Activated T-helper 2 cell treated with anti-CD3 and anti-CD28 coated beads, Interferon-gamma antibody, Interleukin-2, Interleukin-4, amounts not matched to agents 10 μg/mL and 5 μg/mL and 100 μg/mL, durations not matched to agents 14 hours and 24 hours and 36 hours (primary cell): ENCODE measurements at places on chromosomes 13 and 19. TPM values are rescaled to one million over a fixed set of nuclear protein-coding genes. Genes with fewer than 3 reads are reported as not detected.

DNA sequence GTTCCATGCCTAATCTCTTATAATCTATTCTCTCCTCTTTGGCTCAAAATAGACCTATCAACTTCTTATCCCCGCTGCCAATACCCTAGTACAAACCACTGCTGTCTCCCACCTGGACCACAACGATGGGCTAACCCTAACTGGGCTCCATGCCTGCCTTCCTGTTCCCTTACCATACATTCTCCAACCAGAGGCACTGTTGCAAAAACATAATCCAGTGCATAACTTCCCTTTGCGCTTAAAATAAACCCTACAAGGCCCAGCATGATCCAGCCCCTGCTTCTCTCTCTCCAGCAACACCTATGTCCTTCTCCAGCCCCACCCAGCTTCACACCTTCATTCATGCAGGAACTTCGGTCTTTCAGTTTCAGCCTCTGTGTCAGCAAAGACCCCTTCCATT, 27.4 kb upstream of the CEBPA start:
- H3K4me1 ChIP-seq, result no peaks in the 10 kb centered on the region
- no peak for DNase-seq
- H3K27me3 ChIP-seq, result peaks cover 1% of the 10 kb centered on the region
- H3K27ac ChIP-seq, result no peak overlapping the region

DNA sequence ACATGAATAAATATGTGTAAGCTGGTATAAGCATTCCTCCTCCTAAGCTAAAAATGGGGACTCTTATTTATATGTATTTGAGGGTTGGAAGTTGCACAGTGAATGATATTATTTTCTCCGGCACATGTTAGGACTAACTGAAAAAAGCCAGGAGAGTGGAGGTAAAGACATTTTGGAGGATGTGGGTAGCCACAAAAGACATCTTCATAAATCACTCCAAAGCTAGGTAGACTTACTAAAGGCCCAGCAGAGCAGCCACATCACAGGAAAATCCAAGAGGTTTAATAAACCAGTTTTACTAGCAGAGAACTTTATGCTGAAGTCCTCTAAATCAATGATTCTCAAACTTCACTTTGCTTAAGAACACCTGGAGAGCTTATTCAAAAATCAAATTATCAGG, 424.7 kb downstream of the KCTD12 start:
- DNase-seq, result no peak
- H3K27me3 ChIP-seq, result no peaks in the 10 kb centered on the region
- H3K27ac ChIP-seq, result no peak overlapping the region
- H3K4me1 ChIP-seq, result no peaks in the 10 kb centered on the region
- H3K4me3 ChIP-seq, result no peak overlapping the region
- no peaks in the 10 kb centered on the region for H3K36me3 ChIP-seq

GRCh38 chr19:19420570-19421298, 15.3 kb downstream of the GATAD2A start:
- H3K27ac ChIP-seq, result no peak overlapping the region
- peaks cover 35% of the 10 kb centered on the region for H3K4me1 ChIP-seq
- no peak overlapping the region for H3K4me3 ChIP-seq
- DNase-seq, result no peak

DNA sequence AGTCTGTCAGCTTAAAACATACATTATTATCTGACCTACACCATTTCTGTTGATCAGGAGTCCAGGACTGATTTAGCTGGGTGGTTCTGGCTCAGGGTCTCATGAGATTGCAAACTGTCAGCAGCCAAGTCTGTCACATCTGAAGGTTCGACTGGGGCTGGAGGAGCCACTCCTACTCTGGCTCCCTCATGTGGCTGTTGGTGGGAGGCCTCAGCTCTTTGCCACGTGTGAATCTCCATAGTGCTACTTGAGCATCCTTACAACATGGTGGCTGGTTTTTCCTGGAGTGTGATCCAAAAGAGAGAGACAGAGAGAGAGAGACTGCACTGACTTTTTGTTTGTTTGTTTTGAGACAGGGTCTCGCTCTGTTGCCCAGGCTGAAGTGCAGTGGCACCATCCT, 63.6 kb upstream of the NFIC start:
- H3K27ac ChIP-seq, result no peak overlapping the region
- H3K36me3 ChIP-seq, result no peaks in the 10 kb centered on the region
- H3K4me1 ChIP-seq, result no peaks in the 10 kb centered on the region
- DNase-seq, result no peak
- H3K4me3 ChIP-seq, result no peak overlapping the region

DNA sequence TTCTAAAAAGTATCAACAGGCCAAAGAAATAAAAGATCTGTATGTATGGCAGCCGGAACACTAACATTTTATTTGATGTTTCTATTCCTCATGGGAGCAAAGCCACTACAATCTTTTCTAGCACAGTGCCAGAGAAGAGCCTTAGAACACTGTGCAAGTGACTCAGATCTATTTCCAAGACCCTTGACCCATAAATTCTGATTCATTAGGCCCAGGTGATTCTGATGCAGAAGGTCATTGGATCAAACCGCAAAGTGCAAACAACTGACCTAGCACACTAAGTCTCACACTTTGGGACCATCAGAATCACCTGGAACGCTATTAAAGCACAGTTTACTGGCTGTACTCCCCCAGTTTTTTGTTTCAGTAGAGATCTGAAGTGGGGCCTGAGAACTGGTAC, 87.6 kb downstream of the MYCBP2 start:
- no peak overlapping the region for H3K4me3 ChIP-seq
- peaks cover 42% of the 10 kb centered on the region for H3K36me3 ChIP-seq
- no peak for DNase-seq
- H3K27ac ChIP-seq, result no peak overlapping the region
- H3K4me1 ChIP-seq, result peaks cover 10% of the 10 kb centered on the region
- H3K27me3 ChIP-seq, result no peaks in the 10 kb centered on the region

- H3K27ac ChIP-seq, result no peak overlapping the region
- H3K27me3 ChIP-seq, result peaks cover 14% of the 10 kb centered on the region
- H3K4me1 ChIP-seq, result peaks cover 9% of the 10 kb centered on the region
- DNase-seq, result no peak
These were observed 8.2 kb downstream of the FOXA3 start for GRCh38 chr19:45872095-45872919.

DNA sequence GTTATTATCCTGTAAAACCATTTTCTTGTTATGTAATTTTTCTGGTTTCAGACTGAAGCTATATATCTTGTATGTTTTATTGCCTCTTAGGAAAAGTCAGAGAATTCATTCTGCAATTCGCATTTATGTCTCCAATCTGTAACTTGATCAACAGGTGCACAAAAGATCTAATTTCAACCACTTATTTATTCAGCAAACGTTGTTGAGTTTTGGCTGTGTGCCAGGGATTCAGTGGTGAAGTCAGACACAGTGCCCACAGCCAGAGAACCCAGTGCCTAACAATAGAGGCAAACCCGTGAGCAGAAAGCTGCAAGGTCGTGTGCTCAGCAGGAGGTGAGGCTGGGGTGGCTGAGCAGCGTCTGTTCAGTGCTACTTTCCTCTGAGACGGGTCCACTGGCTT, 119.5 kb upstream of the MCF2L start:
- H3K4me1 ChIP-seq, result peaks cover 3% of the 10 kb centered on the region
- no peak for DNase-seq
- H3K27me3 ChIP-seq, result no peaks in the 10 kb centered on the region
- no peak overlapping the region for H3K27ac ChIP-seq
- H3K4me3 ChIP-seq, result no peak overlapping the region

GRCh38 chr13:91052876-91053275, 294.6 kb upstream of the MIR17HG start:
- no peak overlapping the region for H3K4me3 ChIP-seq
- DNase-seq, result no peak
- no peak overlapping the region for H3K27ac ChIP-seq
- H3K36me3 ChIP-seq, result no peaks in the 10 kb centered on the region
- H3K27me3 ChIP-seq, result no peaks in the 10 kb centered on the region

RNF17 gene
- total RNA-seq, result not detected in 2 replicates

GRCh38 chr13:78258304-78258703, 339.7 kb upstream of the EDNRB start:
- no peak overlapping the region for H3K27ac ChIP-seq
- no peak overlapping the region for H3K4me3 ChIP-seq
- no peaks in the 10 kb centered on the region for H3K27me3 ChIP-seq
- no peaks in the 10 kb centered on the region for H3K36me3 ChIP-seq
- no peaks in the 10 kb centered on the region for H3K4me1 ChIP-seq

VAV1 gene
- 68.9 and 69.7 TPM in 2 replicates for total RNA-seq

IGFL3 gene
- not detected in 2 replicates for total RNA-seq

- H3K36me3 ChIP-seq, result no peaks in the 10 kb centered on the region
- no peak for DNase-seq
- H3K4me1 ChIP-seq, result no peaks in the 10 kb centered on the region
- H3K27ac ChIP-seq, result no peak overlapping the region
- no peak overlapping the region for H3K4me3 ChIP-seq
- H3K27me3 ChIP-seq, result no peaks in the 10 kb centered on the region
These were observed 122.5 kb downstream of the GPC5 start for GRCh38 chr13:91520952-91521351.

ZNF560 gene
- not detected in 2 replicates for total RNA-seq

CYTH2 gene
- total RNA-seq, result 37.7 and 38.6 TPM in 2 replicates

DNA sequence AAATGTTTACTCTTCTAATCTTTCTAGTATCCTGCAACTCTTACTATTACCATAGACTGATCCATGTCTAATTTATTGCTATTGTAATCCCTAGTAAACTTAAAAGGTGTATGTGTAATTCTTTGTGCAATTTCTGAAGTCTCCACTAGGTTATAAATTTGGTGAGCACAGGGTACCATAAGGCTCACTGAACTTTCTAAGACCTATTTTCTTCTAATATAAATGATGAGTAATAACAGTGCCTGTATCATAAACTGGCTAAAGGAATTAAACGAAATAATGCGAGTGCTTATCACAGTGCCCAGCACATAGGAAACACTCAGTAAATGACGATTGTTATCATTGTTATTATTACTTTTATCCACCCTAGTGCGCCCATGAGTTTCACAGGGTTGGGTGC, 119.1 kb downstream of the KLF12 start:
- peaks cover 14% of the 10 kb centered on the region for H3K4me1 ChIP-seq
- H3K27ac ChIP-seq, result no peak overlapping the region
- no peaks in the 10 kb centered on the region for H3K27me3 ChIP-seq

CYP4F2 gene
- not detected in 2 replicates for total RNA-seq

GRCh38 chr19:38197937-38198704, 25.9 kb downstream of the DPF1 start:
- H3K27ac ChIP-seq, result no peak overlapping the region
- no peak overlapping the region for H3K4me3 ChIP-seq
- no peaks in the 10 kb centered on the region for H3K4me1 ChIP-seq
- DNase-seq, result no peak
- no peaks in the 10 kb centered on the region for H3K36me3 ChIP-seq

- H3K27ac ChIP-seq, result no peak overlapping the region
- DNase-seq, result no peak
- H3K27me3 ChIP-seq, result peaks cover 3% of the 10 kb centered on the region
- H3K36me3 ChIP-seq, result no peaks in the 10 kb centered on the region
- no peak overlapping the region for H3K4me3 ChIP-seq
These were observed 41.7 kb upstream of the UBL3 start for GRCh38 chr13:29892151-29892550.

DNA sequence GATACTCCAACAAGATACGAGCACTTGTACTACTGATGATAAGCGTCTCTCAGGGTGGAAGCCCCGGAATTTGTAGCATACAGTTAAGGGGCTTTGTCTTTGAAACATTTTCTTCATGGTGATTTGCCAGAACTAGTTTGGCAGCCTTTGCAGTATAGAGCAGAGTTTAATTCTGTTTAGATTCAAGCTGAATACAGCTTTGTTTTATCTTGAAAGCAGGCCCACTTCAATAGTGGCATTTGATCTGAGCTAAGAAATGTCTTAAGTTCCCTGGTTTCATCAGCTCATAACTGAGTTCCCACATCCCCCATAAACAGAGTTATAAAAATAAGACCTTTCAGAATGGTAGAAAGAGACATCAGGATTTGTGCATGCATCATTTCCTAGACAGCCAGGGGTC, 125.9 kb downstream of the MIPEP start:
- no peak overlapping the region for H3K4me3 ChIP-seq
- DNase-seq, result no peak

METTL21C gene
- total RNA-seq, result not detected in 2 replicates

- DNase-seq, result no peak
- H3K36me3 ChIP-seq, result no peaks in the 10 kb centered on the region
- no peaks in the 10 kb centered on the region for H3K27me3 ChIP-seq
- no peaks in the 10 kb centered on the region for H3K4me1 ChIP-seq
- H3K27ac ChIP-seq, result no peak overlapping the region
These were observed 214.4 kb downstream of the SPRY2 start for GRCh38 chr13:80126389-80127068.

GRCh38 chr19:11499220-11499726, 6.4 kb downstream of the ZNF653 start:
- no peak for DNase-seq
- no peak overlapping the region for H3K27ac ChIP-seq
- H3K27me3 ChIP-seq, result no peaks in the 10 kb centered on the region
- H3K36me3 ChIP-seq, result peaks cover 7% of the 10 kb centered on the region
- peaks cover 2% of the 10 kb centered on the region for H3K4me1 ChIP-seq
- no peak overlapping the region for H3K4me3 ChIP-seq

GRCh38 chr19:17908244-17908643, 24.6 kb upstream of the CCDC124 start:
- H3K4me1 ChIP-seq, result no peaks in the 10 kb centered on the region
- H3K27me3 ChIP-seq, result no peaks in the 10 kb centered on the region
- no peaks in the 10 kb centered on the region for H3K36me3 ChIP-seq
- no peak overlapping the region for H3K27ac ChIP-seq

DNA sequence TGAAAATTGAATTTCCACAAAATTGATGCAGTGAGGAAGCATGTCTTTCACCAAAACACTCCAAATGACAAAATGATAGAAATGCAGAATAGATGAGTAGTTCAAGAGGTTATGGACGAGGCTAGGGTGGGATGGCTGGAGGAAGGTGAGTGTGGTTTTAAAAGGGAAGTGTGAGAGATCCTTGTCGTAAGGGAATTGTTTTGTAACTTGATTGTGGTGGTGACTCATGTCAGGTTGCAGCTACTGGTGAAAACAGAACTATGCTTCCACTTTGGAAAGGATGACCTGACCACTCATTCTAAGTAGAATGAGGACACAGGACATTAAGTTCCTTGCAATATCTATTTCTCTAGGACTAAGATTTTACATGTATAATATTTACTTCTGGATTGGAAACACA, 345.7 kb downstream of the MTUS2 start:
- no peaks in the 10 kb centered on the region for H3K27me3 ChIP-seq
- DNase-seq, result no peak
- H3K27ac ChIP-seq, result no peak overlapping the region
- no peak overlapping the region for H3K4me3 ChIP-seq
- no peaks in the 10 kb centered on the region for H3K36me3 ChIP-seq

GRCh38 chr13:33611121-33611805, 206.7 kb upstream of the RFC3 start:
- DNase-seq, result no peak
- H3K36me3 ChIP-seq, result peaks cover 18% of the 10 kb centered on the region
- peaks cover 50% of the 10 kb centered on the region for H3K4me1 ChIP-seq
- H3K27me3 ChIP-seq, result no peaks in the 10 kb centered on the region
- peak overlapping the region; percentile 95 for H3K27ac ChIP-seq

DNA sequence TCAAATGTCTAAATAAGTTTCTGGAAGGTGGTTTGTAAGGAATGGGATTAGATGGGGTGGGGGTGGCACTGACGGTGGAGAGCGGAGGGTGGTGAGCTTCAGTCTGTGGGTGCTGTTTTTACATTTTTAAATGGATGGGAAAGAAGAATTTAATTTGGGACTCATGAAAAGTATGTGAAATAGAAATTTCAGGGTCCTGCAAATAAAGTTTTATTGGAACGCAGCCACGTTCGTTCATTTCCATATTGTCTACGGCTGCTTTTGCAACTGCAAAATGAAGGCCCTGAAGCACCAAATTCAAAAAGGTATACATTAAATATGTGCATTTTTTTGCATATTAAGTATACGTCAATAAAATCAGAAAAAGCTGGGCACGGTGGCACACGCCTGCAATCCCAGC, 9.9 kb downstream of the KANK2 start:
- no peaks in the 10 kb centered on the region for H3K36me3 ChIP-seq
- no peak for DNase-seq
- no peak overlapping the region for H3K4me3 ChIP-seq
- no peak overlapping the region for H3K27ac ChIP-seq
- no peaks in the 10 kb centered on the region for H3K4me1 ChIP-seq
